Midbrain (tissue), 1 donor: ENCODE measurements at places on chromosomes 3 and 15.

DNA sequence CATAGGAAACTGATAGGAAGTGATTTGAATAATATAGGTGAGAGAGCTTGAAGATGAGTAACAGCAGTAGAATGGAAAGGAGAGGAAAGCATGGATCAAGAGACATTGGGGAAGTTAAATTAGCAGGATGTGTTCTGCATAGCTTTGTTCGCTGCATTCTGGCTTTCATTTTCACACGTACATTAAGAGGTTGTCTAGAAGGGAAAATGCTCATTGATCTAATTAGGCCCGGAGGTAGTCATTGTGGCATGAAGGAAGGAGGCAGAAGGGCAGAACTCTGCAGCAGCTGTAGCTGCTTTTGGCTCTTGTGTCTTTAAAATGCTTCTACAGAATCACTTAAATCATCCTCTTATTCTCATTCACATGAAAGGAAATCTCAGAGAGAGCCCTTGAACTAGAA, 40.3 kb downstream of the KCNAB1 start:
- no peak for DNase-seq

DNA sequence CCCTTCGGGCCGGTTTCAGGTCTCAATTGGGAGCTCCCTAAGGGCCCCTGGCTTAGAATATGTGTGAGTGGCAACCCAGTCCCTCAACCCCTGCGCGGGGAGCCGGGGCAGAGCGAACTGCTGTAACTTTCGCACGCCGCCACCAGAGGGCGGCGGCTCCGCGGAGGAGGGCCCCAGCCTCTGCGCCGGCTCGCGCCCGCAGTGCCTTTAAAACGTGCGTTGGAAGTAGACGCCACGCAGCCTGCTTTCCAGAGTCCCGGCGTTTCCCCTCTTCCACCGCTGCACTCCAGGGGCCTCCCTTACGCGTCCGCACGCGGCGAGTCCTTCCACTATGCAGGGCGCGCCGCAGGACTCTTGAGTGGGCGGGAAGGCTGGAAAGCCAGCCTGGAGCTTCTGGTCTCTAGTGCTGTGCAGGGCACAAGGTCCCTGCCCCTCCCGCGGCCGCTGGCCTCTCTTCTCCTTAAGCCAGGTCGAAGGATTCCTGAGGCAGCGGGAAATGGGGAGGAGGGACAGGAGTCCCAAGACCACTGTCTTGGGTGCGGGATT, 23.7 kb upstream of the RNU6-1 start:
- peak; percentile 78 for DNase-seq

DNA sequence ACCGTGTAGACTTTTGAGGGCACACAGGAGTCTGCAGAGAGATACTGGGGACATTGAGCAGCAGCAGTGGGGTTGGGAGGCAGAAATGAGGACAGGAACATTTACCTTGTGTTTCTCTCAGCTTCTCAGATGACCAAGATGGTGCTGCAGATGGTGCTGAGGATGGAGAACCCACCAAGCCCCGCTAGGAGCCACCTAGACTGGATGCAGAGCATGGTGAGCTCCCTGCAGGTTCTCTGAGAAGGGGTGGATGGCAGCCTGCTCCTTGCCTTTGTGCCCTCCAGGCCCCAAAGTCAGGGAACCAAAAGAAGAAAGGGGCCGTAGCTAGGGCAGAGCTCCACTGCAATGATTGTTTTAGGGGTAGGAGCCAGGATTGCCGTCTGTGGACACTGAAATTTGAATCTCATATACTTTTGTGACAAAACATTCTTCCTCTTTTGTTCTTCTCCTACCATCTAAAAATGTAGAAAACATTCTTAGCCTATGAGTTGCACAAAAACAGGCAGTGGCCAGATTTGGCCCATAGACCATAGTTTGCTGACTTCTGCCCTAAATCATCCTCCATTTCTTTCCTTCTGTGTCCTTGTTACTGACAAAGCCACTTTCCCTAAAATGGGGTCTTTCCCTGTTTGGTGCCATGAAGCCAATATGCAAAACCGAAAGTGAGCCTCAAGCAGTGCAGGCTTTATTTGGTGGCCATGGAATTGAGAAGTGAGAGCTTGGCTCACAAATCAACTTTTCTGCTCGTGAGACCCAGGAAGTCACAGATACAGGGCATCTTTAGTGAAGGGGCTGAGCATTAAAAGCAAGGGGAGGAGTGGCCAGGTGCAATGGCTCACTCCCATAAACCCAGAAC, 11.9 kb upstream of the MUC20 start:
- no peak for DNase-seq

DNA sequence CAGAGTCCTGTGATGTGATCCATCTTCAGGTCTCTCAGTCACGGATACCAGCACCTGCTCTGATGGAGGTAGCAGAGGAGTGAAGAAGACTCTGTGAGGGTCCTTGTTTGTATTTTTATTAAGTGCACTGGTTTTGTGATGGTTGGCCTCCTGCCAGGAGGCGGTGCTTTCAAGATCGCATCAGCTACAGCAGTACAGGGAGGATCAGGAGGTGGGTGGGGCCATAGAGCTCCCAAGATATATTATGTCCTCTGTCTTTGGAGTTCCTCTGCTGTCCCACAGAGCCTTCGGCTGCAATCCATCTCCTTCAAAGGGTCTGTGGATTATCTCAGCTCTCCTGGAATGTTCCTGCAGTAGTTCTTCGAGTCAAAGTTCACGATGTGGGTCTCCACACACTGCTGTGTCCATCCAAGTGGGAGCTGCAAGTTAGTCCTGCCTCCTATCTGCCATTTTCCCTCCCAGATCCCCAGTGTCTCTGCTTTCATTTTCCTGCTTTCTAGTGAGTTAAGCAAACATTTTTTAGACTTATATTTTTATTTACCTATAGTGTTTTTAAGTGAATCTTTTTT, 54.7 kb downstream of the TM2D3 start:
- no peak for DNase-seq

DNA sequence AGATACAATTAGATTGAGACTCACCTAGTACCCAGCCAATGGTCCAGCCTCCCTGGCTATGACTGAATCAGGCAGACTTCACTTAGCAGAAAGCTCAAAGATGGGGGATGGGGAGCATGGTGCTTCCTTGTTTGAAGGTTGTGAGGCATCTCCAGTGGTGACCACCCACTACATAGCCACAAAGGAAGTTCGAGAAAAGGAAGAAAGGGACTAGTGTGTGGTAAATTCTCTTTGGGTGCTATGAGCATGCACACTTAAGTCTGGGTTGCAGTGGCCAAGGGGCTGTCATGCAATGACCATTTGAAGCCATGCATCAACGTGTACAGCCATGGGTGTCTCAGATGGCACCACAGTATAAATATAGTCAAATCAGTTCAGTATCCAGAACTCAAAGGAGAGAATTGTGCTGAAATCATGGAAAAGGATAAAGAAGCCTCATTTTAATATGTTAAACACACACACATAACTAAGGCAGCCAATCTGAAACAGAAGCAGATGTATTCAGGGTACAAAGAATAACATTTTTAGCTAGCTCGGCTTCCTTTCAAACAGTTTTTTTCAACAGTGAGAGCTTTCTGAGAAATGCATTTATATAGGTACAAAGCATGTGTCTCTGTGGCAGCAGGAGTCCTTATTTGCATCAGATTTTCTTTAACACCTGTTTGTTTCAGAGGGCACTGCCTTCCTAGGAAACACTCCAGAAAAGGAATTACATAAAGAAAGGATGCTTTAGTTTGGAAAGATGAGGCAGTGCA, 275.5 kb downstream of the GAP43 start:
- no peak for DNase-seq

DNA sequence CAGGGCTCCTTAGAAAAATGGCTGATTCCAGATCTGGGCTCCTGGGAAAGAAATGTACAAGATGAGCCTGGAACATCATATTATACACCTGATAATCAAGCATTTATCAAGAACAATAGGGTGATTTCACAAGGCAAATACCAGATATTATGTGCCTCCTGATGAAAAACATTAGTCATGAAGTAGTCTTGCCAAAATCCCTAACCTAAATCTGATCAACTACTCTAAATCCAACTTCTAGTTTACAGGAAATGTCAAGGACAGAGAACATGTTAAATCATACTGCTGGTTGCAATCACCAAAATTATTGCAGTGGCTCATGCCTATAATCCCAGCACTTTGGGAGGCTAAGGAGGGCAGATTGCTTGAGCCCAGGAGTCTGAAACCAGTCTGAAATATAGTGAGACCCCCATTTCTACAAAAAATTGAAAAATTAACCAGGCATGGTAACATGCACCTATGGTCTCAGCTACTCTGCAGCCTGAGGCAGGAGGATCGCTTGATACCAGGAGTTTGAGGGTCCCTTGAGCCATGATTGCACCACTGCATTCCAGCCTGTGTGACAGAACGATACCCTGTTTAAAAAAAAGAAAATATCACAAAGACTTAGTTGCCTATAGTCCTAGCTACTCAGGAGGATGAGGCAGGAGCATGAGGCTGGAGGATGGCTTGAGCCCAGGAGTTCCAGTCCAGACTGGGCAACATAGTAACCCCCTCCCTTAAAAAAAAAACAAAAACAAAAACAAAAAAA, 34.9 kb upstream of the ATP13A3 start:
- no peak for DNase-seq

GRCh38 chr3:67947808-67948508, 293.5 kb upstream of the SUCLG2 start:
- no peak for DNase-seq

DNA sequence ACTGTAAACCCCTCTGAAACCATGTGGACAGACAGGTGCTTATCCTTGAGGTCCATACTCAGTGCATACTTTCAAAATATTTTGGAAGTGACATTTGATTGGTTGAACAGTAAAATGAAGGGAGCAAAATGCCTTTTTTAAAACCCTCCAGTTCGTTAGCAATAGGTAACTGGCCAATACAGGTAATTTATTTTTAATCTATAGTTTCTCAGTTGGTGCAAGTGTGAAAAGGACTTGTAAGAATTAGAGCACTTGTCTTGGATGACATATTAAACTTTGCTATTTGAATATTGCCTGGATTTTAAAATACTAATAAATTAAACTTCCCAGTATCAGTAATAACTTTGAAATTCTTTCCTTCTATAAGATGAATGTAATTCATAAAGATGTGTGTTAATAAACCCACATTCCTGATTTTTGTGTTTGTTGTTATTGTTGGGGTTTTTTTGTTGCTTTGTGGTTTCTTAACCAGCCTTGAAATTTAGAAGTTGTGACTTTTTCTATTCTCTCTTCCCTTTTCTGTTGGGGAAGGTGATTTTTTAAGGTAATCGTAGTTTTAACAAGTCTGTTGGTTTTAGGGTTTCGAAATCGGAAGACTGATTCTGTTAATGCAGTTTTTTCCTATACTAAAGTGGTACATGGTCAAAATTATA, 90.0 kb downstream of the STT3B start:
- DNase-seq: no peak

DNA sequence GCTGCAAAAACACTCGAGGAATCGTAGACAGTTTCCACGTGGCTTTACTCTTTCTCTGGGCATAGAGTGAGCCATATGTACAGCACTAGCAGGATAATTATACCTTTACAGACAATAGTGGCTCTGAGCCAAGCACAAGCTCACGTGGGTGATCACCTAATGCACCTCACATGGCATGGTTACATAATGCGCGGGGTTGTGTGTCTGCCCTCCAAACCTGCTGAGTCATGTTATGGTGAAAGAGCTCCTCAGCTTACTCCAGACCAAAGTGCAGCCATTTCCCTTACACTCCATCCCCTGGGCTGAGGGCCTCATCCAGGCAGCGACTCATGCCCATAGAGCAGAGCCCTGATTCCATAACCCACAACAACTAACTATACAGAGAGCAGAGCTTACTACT, 1458.4 kb upstream of the CADM2 start:
- DNase-seq: no peak

- peak; percentile 31 for DNase-seq
Measured at GRCh38 chr15:78988361-78988911, 43.6 kb upstream of the CTSH start.

- no peak for DNase-seq
Measured at GRCh38 chr3:160280836-160281235, 55.6 kb downstream of the C3orf80 start.

DNA sequence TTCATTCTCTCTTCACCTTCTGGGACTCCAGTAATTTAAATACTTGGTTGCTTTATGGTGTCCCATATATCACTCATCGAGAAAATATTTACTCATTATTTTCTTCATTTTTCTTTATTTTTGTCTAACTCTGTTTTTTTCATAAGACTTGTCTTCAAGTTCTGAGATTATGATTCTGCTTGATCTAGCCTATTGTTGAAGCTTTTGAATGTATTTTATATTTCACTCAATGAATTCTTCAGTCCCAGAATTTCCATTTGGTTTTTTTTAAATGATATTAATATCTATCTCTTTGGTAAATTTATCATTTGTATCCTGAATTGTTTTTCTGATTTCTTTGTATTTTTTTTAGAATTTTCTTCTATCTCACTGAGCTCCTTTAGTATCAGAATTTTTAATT, 117.0 kb downstream of the LRRK1 start:
- DNase-seq: no peak

- no peak for DNase-seq
Measured at GRCh38 chr3:62445275-62445674, 71.9 kb upstream of the FEZF2 start.

GRCh38 chr3:124283652-124284023, 291.7 kb upstream of the ROPN1 start:
- no peak for DNase-seq

DNA sequence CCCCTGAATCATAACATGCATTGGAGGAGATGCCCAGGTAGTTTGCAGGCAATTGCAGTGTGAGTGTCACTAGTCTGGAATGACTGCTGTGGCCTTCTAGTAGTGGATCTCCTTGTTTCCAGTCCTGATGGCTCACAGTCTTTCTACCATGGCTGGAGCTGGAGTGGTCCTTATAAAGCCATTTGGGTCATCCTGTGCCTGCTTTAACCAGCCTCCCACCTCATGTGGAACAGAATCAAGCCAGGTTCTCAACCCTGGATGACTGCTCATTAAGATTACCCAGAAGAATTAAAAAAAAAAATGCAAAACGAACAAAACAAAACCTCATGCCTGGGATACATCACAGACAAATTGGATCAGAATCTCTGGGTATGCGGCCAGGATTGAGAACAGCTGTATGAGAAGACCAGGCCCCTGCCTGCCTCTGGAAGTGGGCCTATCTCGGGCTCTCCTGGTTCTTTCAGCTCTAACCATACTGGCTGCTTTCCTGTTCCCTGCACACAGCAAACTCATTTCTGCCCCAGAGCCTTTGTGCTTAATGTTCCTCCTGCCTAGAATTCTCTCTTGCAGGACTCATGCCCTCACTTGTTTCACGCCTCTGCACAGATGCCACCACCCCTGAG, 96.4 kb downstream of the ITPR1 start:
- no peak for DNase-seq

DNA sequence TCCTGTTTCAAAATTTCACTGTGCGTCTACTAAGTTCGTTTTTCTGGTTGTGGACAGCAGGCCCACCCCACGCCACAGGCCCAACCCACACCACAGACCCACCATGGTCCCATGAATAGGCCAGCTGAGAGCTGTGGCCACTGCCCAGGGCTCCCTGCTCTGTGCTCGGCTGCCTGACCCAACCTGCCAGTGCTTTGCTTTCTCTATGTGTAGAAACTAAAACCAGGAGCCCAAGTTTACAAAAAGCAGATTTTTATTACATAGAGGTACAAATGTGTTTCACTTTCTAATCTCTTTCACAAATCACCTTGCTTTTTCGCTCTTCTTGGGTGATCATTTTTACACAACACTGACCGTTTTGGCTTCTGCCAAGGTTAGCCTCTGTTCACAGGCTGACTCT, 69.1 kb downstream of the HERC2 start:
- DNase-seq: no peak
